Stimulated activated CD4-positive, alpha-beta T cell treated with anti-CD3 and anti-CD28 coated beads, Interleukin-15, amount 100 ng/mL, for 48 hours (primary cell): ENCODE measurements at places on chromosomes 5 and 9.

DNA sequence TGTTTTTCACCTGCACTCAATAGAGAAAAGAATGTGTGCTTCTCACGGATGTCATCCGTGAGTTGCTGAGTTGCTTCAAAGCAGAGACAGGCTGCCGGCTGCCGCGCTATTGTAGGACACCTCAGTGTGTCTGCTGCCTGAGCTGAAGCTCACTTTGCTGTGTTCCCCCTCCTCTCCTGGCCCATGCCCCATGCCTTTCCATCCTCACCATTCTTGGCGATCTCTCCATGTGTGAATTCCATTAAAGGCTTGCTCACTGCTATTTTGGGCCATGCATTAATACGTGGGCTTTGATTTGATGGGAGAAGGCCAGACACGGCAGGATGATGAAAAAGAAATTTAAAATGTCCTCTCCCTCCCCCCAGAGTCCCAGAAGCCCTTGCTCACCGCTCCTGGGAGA lies 14.5 kb downstream of the ADAM19 start:
- DNase-seq, result no peak

DNA sequence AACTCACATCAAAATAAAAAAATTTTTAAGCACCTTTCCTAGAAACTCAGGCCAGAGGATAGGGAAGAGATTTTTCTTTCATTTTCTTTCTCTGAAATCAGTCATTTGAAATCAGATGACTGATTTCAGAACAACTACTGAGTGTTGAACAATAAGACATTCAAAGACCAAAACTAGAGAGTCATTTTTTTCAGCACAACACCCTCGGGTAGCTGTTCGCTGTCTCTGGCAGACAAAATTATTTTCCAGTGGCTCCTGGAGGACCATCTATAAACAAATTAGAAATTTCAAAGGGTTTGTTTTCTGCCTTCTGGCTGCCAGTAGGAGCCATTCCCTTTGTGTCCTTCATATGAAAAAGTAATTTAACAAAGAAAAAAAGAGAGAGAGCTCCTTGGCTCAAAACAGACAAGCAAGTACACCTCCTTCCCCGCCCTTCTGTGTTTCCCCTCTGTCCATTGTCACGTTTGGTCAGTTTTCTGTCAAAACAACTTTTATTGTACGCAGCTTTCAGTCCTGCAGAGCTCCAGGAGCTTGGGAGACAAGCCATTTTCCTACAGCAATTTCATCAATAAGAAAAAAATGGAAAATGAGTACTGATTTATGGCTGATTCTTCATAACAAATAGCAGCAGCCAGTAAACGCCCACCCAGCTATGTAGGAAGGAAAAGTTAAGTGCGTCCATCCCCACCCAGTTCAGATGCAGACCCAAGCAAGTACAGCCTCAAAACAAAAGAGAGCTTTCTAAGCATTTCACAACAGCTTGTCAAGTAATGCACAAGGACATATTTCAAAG lies 405.2 kb downstream of the ZNF608 start:
- no peak for DNase-seq

GRCh38 chr9:82882748-82883147 lies 180.2 kb downstream of the RASEF start:
- no peak for DNase-seq

GRCh38 chr5:134022333-134022732 lies 17.6 kb upstream of the VDAC1 start:
- DNase-seq, result no peak

DNA sequence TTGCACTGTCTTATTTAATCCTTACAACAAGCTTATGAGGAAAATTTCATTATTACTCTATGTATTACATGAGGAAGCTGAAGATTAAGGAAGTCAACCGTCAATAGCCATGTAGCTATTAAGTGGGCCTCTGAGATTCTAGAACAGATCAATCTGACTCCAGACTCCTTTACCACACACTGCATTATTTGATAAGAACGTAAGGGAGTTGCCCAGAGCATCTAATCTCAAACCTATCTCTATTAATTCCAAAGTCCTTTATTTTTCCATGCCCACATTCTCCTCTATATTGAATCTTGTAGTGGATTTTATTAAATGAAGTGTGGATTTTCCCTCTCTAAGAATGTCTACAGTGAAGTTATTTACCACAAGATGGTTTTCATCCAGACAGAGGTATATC lies 118.2 kb upstream of the MTAP start:
- no peak for DNase-seq
